Stimulated activated CD4-positive, alpha-beta T cell treated with anti-CD3 and anti-CD28 coated beads, Interleukin-4, amount 100 ng/mL, for 48 hours (primary cell): ENCODE measurements at places on chromosomes 4 and X.
A peak's percentile ranks its signal among the peaks of the same experiment; 100 is the strongest.

GRCh38 chr4:187276736-187277408, 553.2 kb upstream of the FAT1 start:
- no peak for DNase-seq

DNA sequence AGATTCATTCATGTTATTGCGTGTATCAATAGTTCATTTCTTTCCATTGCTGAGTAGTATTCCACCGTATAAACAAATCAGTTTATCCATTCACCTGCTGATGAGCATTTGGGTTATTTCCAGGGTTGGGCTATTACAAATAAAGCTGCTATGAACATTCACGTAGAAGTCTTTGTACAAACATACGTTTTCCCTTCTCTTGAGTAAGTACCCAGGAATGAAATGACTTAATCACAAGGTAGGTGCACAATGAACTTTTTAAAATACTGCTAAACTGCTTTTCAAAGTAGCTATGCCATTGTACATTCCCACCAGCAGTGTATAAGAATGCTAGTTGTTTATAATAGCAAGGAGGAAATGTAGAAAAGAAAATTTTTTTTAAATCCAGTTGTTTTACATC, 35.9 kb downstream of the SYTL4 start:
- no peak for DNase-seq

GRCh38 chrX:42738552-42738951, 39.4 kb downstream of the PPP1R2C start:
- DNase-seq, result no peak

- DNase-seq, result no peak
These were observed 1269.9 kb downstream of the ADGRL3 start for GRCh38 chr4:62470020-62470419.

- DNase-seq, result no peak
These were observed 75.0 kb downstream of the NBDY start for GRCh38 chrX:56803850-56804681.

DNA sequence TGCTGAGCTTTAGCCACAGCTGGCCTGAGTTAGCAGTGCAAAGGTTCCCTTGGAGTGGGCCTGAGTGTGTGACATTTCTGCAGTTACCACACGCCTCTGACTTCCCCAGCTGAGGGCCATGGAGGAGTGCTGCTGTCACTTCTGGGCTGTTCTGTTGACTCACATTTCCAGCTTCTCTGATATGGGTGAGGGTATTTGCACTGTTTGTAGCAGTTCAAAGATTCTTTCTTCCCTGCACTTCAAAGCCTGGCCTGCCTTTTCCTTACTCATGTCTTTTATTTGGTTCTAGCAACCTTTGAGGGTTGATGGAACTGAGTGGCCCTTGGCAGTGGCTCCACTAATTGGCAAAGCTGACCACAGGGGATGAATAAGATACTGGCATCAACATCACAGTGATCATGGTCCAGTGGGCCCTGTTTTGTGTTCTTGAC, 26.4 kb upstream of the SCML1 start:
- no peak for DNase-seq

- no peak for DNase-seq
These were observed 39.9 kb upstream of the PCDH18 start for GRCh38 chr4:137572163-137572562.

GRCh38 chr4:153154007-153154975, 50.0 kb upstream of the TRIM2 start:
- DNase-seq, result no peak

DNA sequence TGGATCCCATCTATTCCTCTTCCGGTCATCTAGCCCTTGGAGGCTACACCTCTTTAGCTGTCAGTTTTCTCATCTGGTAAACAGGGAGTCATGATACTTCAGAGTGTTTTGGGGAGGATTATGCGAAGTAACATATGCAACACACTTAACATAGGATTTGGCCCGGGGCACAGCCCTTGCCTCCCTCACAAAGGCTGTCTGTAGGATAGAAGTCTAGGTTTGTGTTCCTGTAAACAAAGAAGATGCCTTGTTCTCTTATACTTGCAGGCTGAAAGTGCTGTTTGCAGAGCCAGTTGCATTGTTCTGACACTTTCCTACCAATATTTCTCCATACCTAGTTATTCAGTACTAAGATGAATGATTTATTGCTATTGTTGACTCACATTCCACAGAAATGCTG, 2.2 kb upstream of the APELA start:
- no peak for DNase-seq

- DNase-seq, result no peak
These were observed 538.7 kb upstream of the NR3C2 start for GRCh38 chr4:148980782-148981480.

GRCh38 chrX:69503782-69504625, at the start of gene NALF2:
NALF2 (plus strand) TSS chrX:69504326; CDS start chrX:69505283, 957 bp downstream.
- DNase-seq, result peak; percentile 34

GRCh38 chr4:155114790-155115189, 93.6 kb upstream of the NPY2R start:
- DNase-seq, result no peak

- no peak for DNase-seq
These were observed 74.8 kb upstream of the CPXCR1 start for GRCh38 chrX:88672261-88672660.

- no peak for DNase-seq
These were observed 453.9 kb downstream of the PDHA2 start for GRCh38 chr4:96293806-96294205.

GRCh38 chrX:45379236-45379635, 178.6 kb upstream of the DIPK2B start:
- DNase-seq, result no peak

DNA sequence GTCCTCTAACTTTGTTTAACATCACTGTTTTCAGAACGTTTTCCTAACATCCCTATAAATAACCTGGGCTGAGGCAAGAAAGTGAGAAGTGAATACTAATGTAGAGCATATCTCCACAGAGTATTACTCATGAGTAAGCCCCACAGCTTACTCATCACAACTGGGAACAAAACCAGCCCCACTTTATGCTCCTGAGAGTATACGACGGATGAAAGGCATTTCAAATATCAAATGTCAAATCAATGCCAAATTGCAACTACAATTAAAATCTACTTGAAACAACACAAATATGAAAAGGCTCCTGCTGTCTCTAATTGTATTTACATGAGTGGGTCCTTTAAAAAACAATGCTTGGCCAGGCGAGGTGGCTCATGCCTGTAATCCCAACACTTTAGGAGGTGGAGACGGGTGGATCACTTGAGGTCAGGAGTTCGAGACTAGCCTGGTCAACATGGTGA, 41.2 kb downstream of the SH3RF1 start:
- no peak for DNase-seq

- no peak for DNase-seq
These were observed 32.1 kb downstream of the TMEM131L start for GRCh38 chr4:153497988-153498967.

DNA sequence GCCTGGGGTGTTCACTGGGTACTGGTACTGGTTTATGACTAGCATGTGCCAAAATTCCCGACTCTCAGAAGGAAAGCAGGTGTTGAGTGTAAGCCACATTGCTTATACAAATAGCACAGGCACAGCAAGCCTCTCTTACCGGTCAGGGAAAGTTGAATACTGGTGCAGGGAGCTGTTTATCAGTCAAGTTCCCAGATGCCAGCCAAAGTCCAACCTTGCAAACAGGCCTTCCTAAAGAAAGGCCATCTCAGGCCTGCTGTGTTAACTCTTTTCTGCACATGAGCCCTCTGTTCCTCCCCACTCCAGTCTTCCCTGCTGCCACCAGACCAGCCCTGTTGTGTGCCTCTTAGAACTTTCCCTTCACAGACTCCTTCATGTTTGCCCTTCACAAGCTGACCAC, 34.2 kb downstream of the PKD2 start:
- no peak for DNase-seq

DNA sequence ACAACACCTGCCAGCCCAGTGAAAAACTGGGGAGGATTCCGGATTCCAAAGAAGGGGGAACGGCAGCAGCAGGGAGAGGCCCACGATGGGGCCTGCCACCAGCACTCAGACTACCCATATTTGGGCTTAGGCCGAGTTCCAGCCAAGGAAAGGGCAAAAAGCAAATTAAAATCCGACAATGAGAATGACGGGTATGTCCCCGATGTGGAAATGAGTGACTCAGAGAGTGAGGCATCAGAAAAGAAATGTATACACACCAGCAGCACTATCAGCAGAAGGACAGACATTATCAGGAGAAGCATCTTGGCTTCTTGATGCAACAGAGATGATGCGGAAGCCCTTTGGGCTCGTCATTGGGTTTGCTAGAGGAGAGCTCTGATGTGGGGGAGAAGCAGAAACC, 62.4 kb downstream of the JADE1 start:
- DNase-seq, result no peak

GRCh38 chr4:123412700-123413512, 16.3 kb downstream of the SPRY1 start:
- DNase-seq, result no peak

- no peak for DNase-seq
These were observed 14.0 kb downstream of the TAPT1 start for GRCh38 chr4:16212138-16212782.

DNA sequence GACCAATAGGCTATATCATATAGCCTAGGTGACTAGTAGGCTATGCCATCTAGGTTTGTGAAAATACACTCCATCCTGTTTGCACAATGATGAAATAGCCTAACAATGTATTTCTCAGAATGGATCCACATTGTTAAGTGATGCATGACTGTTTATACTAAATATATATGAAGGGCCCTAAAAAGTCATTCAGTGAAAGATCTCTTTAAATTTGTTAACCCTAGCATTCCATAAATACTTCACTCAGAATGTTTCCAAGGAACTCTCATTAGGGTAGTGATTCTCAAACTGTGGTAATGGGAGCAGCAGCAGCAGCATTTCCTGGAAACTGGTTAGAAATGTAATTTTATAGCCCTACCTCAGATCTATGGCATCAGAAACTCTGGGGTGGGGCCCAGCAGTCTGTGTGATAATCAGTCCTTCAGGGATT, 74.9 kb downstream of the PRRG1 start:
- no peak for DNase-seq

GRCh38 chrX:96407501-96407900, 277.1 kb upstream of the DIAPH2 start:
- no peak for DNase-seq

DNA sequence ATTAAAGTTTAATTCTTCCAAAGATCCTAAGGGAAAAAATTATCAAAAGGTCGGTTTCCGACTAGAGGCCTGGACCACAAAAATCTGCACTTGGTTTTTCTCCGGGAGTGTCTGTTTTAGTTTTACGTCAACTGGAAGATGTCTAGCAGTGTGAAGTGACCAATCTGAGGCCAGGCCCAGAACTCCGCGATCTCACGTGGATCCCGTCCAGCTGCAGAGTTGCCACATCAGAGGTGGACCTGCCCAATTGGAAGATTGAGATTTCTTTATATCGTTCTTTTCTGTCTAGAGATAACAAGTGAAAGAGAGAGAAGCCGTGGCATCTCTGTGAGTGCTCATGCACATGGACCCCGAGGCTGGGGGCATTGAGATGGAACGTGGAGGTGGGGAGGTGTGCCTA, 115.8 kb downstream of the AFF1 start:
- DNase-seq, result no peak

DNA sequence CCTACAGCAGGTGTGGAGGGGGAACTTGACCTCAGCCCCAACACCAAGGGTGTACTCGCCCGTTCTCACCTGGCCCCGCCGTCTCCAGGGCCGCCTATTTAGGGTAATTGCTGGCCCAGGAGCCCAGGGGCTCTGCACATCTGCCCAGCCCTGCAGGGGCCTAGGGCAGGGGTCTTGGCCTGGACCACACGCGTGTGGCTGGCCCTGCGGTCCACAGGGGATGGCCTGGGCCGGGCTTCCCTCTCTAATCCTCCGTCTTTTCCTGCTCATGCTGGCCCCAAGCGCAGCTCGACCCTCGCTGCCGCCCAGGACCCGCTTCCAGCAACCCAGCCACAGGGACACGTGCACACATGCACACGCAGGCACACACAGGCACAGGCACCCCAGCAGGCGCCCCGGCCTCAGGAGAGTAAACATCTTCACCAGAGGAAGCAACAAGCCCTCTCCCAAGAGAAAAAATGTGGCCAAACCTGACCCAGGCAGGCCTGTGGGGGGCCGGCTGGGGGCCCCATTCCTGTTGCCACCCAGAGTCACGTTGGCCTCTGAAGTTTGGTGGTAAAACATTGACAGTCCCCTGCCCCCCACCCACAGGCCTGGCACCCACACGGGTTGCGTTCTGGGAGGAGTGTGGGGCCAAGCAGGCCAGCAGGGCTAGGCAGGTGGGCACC, 24.6 kb upstream of the FGFR3 start:
- DNase-seq, result no peak

DNA sequence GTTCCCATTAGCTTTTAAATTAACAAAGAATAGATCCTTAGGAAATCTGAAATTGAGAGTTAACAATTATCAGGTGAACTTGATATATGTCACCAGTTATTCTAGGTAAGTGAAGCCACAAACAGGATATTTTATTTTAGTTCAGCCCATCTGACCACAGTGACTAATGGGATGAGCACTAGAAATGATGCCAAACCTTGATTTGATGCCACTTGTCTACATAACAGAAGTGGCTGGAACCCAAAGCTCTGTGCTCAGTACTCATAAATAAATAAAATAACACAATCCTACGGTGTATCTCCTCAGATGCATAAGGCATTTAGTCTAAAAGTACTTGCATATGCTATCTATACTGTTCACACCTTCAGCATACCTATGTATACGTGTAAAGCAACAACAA, 12.2 kb downstream of the SLITRK4 start:
- DNase-seq, result no peak

DNA sequence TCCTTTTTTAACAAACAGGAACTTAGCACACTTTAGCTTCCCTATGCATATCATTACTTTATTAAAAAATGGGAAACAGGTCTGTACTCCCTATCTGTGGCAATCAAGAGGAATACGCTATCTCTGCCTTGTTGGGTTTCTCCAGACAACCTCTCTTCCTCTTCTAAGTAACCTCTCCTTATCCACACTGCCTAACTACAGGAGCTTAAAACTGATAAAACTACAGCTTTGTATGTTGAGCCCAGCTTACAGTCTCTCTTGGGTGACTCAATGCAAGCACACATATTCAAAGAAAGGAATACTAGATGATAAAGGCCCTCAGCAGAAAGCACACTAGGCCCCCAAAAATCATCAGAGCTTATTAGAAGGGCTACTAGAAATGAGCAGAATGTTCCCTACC, 8.9 kb downstream of the NUP62CL start:
- DNase-seq, result no peak

DNA sequence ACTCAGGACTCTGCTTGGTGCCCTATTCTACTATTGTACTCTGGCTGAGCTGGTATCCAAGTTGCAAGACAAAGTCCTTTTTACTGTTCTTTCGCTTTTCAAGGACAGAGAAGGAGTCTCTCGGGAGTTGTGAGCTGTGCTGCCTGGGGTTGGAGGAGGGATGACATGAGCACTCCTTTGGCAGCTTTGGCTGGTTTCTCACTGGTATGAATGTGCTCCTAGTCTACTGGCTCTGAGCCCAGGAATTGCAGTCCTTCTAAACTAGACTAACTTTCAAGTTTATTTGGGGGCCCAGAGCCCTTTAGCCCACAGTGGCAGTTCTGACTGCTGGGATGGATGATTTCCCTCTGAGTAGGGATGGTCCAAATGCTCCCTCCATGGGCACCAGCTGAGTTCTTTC, 997.1 kb downstream of the RAB28 start:
- no peak for DNase-seq

DNA sequence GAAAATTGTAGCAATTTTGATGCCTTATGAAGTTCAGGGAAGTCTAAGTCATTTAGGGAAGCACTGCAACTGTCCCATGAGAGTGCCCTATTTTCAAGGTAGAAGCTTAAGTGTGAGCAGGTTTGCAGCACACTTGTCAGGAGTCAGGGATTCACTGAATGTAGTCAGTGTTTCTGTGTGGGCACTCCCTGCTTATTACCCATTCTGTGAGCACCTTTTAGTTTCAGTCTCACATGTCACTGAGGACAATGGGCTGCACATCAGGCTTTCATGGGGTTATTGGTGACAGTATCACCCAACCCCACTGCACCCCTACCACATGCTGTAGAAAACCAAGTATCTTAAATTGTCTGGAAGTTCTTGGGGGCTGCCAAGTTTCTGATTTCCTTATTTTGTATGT, 2.9 kb upstream of the CCNG2 start:
- no peak for DNase-seq
